Stimulated activated CD4-positive, alpha-beta T cell treated with anti-CD3 and anti-CD28 coated beads, TNF-alpha, amount 100 ng/mL, for 1 hour (primary cell): ENCODE measurements at places on chromosomes 5 and 9.

GRCh38 chr5:169592937-169593650 lies 9.5 kb downstream of the SPDL1 start:
- DNase-seq = no peak

GRCh38 chr9:130266236-130267098 lies 907 bp downstream of the HMCN2 start:
- DNase-seq = no peak

DNA sequence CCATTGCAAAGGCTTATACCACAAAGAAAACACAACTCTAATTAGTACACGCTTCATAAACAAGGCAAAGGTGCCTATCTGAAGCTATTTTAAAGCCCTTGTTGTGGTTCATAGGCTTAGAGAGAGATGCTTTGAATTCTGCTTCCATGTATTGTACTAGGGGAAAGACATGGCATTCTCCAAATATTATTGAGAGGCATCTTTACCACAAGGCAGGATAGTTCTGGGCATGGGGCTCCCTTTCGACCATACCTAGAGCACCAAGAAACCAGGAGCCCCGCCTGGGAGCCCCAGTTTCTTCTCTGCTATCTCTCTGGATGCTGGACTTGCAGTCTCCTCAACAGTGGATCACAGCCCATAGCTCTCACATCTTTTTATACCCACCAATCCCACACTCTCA lies 93.7 kb downstream of the NFIB start:
- no peak for DNase-seq

DNA sequence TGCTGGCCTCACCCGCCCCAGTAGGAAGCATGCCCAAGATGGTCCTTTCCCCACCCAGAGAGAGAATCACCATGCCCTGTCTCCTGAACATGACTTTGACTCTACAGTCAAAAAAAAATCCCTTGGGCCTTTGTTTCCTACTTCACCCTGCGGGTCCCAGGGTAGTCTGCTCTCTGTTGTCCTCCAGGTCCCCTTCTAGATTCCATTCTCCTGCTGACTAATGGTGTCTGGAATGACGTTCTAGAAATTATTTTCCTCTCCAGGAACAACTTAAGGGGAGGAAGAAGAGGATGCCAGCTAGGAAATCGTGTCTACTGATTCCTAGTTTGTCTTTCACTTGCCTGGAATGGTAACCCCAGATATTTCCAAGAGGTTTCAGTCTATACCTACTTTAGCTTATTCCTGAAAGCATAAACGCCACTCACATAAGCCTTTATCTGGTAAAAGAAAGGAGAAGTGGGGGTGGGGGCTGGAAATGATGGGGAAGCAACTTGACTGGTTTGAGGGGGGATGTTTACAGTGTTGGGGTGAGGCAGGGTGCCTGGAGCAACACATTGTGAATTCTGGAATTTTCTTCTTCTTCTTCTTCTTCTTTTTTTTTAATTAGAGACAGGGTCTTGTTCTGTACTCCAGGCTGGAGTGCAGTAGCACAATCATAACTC lies 93.9 kb downstream of the SNX18 start:
- DNase-seq = no peak

- DNase-seq = no peak
Observed at GRCh38 chr5:176854164-176854563, 43.8 kb downstream of the UNC5A start.

GRCh38 chr9:86706391-86706790 lies 240.9 kb downstream of the GAS1 start:
- no peak for DNase-seq

GRCh38 chr5:135046661-135047346 lies 12.8 kb upstream of the PITX1 start:
- no peak for DNase-seq

DNA sequence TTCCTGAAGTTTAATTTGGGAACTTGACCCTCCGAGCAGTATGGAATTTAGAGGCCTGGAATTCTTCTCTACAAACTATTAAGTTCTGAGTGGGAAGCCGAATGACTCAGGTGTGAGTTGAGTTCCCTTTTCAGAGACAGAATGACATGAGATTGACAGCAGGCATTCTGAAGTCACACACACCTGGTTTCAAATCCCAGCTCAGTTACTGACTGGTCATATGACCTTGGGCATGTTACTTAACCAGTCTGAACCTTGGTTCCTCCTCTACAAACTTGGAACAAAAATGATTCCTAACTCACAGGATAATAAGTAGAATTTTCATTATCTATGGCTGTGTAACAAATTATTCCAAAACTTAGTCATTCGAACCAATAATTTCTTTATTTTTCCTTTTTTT lies 45.5 kb upstream of the GPBP1 start:
- DNase-seq = no peak

GRCh38 chr9:113899205-113899604 lies 23.1 kb downstream of the ZNF618 start:
- no peak for DNase-seq

DNA sequence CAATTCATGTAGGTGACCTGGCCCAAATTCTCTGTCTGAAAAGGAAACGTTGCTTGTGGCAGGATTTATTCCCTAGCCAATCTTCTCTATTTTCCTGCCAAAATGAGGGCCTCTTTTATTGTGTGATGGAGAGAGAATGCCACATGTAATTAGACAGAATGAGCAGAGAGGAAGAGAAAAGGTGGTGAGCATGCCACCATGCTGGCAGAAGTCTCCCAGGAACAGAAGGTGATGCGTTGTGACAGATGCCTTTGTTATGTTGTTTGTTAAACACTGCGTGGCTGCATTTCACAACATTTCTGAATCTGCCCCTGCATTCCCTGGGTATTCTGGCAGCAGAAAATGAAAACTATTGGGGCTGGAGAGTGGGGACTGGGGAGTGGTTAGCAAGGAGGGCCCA lies 577.6 kb downstream of the TLR4 start:
- DNase-seq = no peak

DNA sequence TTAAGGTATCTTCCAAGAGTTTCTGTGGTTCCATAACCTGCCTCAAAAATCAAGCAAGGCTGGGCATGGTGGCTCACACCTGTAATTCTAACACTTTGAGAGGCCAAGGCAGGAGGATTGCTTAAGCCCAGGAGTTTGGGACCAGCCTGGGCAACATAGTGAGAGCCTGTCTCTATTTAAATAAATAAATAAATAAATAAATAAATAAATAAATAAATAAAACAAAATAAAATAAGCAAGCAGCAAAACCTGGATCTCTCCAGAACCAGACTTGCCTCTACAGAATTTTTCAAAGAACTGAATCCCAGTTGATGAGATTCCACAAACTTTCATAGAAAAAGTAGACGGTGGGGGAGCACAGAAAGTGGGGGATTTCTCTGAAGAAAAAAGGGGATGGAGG lies 12.3 kb downstream of the SERINC5 start:
- DNase-seq = no peak

DNA sequence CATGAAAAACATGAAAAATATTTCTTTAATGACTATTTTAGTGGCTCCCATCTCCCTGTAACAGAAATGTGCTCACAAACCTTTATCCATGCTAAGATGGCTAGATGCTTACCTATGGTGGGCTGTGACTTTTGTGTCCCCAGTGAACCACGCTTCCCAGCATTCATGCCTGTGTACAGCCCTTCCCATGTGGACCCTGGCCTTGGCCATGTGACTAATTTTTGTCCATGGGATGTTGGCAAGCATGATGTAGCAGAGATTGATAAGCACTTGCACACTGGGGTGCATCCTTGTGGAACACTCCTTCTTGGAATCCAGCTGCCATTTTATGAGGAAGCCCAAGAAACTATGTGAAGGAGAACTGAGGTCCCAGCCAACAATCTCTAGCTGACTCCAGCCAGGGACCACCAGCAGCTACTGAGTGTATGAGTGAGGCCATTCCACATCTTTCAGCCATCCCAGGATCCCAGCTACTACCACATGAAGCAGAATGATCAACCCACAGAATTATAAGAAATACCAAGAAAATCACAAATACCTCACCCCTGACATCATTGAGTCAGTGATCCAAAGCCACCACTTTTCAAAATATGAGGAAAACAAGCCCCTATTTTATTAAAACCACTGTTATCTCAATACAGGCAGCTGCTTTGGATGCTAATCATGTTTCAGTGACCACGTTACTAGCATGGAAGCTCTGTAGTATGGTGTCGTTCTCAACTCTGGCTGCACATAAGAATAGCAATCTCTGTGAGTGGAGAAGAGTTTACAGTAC lies 16.1 kb upstream of the RAI14 start:
- no peak for DNase-seq

DNA sequence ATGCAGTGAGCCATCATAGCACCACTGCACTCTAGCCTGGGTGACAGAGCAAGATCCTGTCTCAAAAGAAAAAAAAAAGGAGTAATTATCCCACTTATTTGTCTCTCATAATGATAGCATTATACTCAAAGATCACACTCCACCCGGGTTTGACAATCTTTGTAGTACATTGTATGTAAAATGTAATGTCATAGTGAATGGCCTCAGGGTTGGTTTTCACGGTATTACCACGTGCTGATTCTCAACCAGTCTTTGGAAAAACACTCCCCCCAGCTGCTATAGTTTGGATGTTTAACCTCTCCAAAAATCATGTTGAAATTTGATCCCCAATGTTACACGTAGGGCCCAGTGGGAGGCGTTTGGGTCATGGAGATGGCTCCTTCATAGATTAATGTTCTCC lies 402.4 kb upstream of the GRAMD2B start:
- DNase-seq = no peak

- DNase-seq = no peak
Observed at GRCh38 chr9:100030548-100030947, 68.3 kb downstream of the ERP44 start.

- no peak for DNase-seq
Observed at GRCh38 chr5:66875315-66875714, 279.1 kb downstream of the MAST4 start.

DNA sequence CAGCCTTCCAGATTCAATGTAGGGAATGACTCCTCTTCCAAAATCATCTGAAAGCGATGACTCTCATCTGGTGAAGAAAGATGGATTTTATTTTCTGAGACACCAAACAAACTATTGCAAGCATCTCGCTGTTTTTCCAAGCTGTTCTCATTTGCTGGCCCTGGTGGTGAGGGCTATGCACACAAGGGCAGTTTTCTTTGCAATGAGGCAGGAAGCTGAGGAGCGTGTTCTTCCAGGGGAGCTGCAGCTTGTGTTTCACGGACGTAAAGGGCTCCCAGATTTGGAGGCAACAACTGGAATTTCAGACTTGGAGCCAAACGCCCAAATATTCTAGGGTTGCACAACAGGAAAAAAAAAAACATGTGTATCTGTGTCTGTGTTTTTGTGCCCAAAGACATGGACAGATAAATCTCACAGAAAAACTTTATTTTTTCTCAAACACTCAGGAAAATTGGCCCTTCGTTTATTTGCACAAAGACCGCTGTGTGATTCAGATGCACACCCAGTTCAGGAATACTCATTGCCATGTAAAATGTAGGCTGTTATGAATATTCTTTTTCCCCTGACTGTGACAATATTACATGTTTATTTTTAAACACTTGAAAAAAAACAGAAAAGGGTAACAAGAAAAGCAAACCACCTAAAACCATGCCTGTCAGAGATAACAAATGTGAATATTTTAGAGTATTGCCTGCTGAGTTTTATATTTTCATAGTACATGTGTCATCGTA lies 151.3 kb downstream of the GAS1 start:
- DNase-seq = no peak

- DNase-seq = no peak
Observed at GRCh38 chr5:124746916-124747790, 714 bp upstream of the ZNF608 start.

DNA sequence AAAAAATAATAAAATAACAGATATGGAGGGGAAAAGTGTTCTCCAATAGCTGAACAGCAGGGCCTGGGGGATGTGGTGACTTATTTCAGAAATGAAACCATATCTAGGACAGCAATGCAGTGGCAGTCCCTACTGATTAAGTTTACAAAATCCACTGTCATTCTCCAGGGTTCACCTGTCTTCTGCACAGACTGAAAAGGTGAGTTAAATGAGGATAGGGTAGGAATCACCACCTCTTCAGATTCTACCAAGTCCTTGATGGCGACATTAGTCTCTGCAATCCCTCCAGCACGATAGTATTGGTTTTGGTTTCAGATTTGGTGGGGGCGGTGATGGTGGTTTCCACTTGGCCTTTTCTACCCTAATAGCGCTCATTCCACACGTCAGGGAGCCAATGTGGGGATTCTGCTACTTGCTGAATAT lies 32.3 kb upstream of the NPM1 start:
- DNase-seq = no peak

GRCh38 chr5:11640158-11640873 lies 263.9 kb downstream of the CTNND2 start:
- DNase-seq = no peak

DNA sequence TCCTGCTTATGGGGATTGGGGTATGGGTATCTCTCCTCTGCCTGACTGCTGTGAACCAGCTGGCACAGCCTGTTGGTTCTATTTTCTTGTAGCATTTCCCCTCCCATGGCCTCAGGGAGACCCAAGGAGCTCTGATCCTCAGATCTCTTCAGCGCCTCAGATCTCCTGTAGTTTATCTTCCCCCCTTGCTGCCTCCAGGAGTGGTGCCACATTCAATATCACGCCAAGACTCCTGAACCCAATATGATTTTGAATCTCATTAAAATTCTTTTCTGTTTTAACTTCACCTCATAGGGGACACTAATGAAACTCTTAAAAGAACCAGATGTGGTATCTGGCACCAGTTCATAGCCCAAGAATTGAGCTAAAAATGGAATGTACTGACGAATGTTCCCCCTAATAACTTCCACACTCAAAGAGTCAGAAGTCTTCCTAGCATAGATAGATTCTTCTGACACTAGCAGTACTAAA lies 59.6 kb upstream of the LIFR start:
- no peak for DNase-seq

DNA sequence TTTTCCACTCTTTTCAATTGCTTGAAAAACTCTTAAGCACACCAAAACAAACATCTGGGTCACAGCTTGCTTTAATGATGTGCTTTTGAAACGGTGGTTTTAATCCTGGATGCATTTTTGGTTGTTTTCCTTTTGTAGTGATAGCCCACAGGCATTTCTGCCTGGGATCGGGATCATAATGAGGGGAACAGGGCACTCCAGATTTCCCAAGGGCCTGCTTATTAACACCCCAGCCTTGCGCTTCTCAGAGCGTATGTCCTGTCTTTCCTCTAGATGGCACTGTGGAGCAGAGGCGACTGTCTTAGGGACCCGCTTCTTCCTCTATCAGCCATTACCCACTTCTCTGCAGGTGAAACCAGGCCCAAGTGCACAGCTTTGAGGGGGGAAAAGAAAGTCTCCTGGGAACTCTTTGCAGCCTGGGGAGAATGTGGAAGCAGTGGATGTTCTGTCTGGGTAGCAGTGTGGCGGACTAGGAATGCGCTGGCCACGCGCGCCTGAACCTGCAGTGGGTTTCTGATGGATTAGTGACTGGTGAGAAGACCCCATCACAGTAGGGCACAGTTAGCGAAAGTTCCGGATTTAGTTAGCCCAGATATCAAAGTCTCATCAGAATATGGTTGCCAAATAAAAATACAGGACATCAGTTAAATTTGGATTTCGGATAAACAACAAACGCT lies 190.1 kb downstream of the GNA14 start:
- DNase-seq = peak; percentile 34
